ENCODE measurements at places on chromosomes 3 and 15. TPM values are rescaled to one million over a fixed set of nuclear protein-coding genes. Genes with fewer than 3 reads are reported as not detected.

The GPR15 gene
- total RNA-seq = not detected

The VIPR1 gene
- total RNA-seq = not detected

The GPR62 gene
- 0.09 TPM for total RNA-seq

The UROC1 gene
- total RNA-seq = not detected

The CELSR3 gene
- 1.00 TPM for total RNA-seq

The AGBL1 gene
- not detected for total RNA-seq

The RASL12 gene
- total RNA-seq = 6.5 TPM

The SLC28A2 gene
- not detected for total RNA-seq

The GP5 gene
- 0.14 TPM for total RNA-seq

The KNG1 gene
- total RNA-seq = not detected

The PAK6 gene
- total RNA-seq = not detected

The SPINT1 gene
- total RNA-seq = 0.18 TPM

The CADM2 gene
- not detected for total RNA-seq

The GHSR gene
- total RNA-seq = not detected

The ELL3 gene
- total RNA-seq = 3.9 TPM

Measured in smooth muscle cell of bladder (primary cell).